Retina (tissue), 1 donor: ENCODE measurements at places on chromosomes 5 and 9.

GRCh38 chr5:91641730-91642350 lies 258.7 kb upstream of the ARRDC3 start:
- peak; percentile 56 for DNase-seq

DNA sequence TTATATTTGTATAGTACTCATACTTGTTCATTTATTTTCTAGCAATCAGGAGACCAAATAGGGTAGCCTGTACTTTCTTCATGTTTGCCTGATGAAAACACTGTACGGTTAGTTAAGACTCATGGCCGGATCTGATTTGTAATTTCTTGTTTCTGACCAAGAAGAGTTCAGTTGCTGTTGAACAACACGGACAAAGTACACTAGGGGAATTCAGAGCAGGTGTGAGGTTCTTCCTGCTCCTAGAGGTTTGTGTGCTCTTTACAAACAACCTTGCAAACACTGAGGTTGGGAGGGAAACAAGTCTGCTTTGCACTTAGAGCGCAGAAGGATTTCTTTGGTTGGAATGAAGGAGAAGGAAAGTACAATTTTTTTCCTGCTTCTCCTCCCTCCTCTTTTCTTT lies 69.7 kb downstream of the TRIO start:
- no peak for DNase-seq

DNA sequence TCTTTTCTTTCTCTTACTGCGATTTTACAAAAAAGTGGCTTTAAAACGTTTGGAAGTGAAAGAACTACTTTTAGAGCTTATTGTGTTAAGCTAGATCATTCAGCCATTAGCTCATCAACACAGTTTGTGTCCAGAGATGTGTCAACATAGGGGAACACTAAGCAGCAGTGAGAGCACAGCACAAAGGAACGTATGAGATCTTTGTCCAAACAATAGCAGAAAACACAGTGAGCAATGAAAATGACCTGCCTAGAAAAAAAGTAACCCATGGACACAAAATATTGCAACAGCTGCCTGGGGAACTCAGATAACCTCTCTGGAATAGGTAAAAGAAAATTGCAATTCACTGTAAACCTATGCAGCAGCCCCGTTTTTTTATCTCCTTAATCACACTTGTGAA lies 372.5 kb downstream of the ARHGEF28 start:
- no peak for DNase-seq

DNA sequence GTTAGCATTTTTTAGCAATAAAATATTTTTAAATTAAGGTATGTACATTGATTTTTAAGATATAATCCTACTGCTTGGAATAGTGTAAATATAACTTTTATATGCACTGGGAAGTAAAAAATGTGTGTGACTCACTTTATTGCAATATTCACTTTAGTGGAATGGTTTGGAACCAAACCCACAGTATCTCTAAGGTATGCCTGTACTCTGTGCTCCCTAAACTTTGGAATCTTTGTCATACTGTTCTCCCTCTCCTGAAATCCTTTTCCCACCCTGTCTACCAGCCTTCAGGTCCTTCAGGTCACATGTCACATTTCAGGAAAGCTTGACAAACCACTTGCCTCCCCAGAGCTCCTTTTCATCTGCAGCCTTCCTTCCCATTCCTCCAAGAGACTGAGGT lies 308.7 kb downstream of the SPOCK1 start:
- DNase-seq: no peak

GRCh38 chr5:74042959-74043358 lies 417.0 kb downstream of the ARHGEF28 start:
- no peak for DNase-seq

DNA sequence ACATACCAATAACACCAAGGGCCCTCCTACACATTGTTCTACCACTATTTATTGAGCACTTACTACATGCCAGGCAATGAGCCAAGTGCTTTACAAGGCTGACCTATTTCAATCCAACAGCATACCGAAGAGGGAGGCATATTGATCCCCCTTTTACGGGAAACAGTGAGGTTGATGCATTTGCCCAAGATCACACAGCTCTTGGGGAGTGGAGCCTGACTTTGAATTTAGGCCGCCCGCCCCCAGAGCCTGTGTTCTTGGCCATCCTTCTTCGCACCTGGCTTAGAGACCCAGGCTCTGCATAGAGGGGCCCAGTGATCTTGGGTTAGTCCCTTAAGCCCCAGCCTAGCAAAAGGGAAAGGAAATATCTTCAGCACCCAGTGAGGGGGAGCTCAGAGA lies 158.1 kb upstream of the IER5L start:
- no peak for DNase-seq

DNA sequence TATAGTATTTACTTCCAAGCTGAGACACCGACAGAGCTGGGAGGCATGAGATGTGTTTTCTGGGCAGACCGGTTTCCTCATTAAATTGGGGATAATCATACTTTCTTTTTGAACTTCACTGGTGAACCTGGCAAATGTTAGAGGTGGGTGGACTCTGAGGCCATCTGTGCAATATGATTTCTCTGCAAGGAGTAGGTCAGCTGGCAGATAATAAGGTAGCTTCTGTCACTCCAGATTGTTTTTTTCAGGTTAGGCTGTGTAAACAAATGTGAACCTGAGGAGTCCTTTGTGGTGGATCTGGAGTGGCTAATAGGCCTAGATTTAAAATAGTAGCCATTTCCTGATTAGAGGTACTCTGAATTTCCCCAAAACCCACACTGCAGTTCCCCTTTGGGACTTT lies 75.4 kb upstream of the S1PR3 start:
- DNase-seq: no peak

DNA sequence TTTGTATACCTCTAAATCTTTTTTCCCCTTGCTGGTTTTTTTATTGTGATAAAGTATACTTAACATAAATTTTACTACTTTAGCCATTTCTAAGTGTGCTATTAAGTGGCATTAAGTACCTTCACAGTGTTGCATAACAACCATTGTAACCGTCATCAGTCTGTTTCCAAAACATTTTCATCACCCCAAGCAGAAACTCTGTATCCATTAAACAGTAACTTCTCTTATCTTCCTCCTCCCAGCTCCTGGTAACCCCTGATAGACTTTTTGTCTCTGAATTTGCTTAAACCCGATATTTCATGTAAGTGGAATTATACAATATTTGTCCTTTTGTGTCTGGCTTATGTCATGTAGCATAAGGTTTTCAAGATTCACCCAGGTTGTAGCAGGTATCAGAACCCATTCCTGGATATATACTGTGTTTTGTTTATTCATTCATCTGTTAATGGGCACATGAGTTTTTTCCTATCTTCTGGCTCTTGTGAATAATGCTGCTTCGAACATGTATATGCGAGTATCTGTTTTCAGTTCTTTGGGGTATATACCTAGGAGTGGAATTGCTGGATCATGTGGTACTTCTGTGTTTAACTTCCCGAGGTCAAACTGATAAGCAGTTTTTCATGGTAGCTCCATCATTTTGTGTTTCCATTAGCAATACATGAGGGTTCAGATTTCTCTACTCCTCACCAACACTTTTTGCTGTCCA lies 66.4 kb downstream of the EHMT1 start:
- DNase-seq: no peak

GRCh38 chr9:34426347-34427074 lies 31.9 kb downstream of the FAM219A start:
- no peak for DNase-seq

- no peak for DNase-seq
Observed at GRCh38 chr5:93793159-93793781, 51.9 kb upstream of the POU5F2 start.

DNA sequence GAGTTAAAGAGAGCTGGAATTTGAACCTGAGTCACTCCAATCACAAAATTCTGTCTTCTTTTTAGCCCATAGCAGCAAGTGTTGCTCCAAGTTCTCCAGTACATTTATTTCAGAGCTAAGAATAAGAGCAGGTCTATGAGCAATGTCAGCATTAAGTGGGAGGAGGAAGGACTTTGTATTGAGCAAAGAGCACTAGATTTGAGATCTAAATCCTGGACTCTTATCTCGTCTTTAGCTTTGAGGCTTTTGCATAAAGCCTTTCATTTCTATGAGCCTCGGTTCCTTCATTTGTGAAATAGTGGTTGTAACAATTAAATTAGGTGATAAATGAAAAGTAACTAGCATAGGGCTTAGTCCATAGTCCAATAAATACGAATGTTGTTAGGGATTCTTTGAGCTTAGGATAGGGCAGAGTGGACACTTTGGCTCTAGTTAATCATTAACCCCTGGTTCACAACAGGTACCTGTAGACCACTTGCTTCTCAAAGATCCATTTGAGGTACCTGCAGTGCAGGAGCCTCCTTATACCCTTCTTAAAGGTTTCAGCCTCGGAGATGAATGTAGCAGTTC lies 464.1 kb upstream of the KLF4 start:
- DNase-seq: no peak

GRCh38 chr5:175823731-175824525 lies 47.5 kb upstream of the CPLX2 start:
- DNase-seq: peak; percentile 69

DNA sequence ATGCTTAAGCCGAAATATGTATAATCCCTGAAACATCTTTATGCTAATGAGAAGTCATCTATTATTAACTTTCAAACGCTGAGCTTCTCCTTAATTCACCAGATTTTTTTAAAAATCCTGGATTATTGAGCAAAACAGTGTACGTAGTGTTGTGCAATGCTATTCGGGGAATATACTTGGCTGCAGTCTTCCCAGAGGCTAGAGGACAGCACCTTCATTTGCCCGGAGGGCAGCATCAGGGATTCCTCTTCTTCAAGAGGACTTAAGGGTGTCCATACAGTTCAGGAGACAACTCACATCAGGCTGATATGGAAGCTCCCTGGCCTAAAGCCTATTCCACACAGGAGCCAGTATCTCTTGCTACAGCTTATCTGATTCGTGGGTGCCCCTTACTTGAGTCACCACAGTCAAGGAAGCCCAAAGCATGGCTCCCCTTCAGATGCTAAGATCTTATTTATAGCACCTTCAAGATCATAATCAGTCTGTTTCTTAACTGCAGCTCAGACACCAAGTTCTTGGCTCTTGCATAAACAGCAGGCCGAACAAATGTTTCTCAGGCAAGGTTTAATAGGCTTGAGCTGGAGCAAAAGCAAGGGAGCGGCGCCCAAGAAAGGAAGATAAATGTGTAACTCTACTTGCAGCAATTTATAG lies 29.4 kb downstream of the NUTM2F start:
- no peak for DNase-seq

GRCh38 chr5:78568212-78568611 lies 80.4 kb downstream of the LHFPL2 start:
- DNase-seq: no peak

GRCh38 chr5:144135113-144135762 lies 35.2 kb downstream of the YIPF5 start:
- no peak for DNase-seq

GRCh38 chr5:133744051-133744959 lies 132.0 kb upstream of the FSTL4 start:
- DNase-seq: no peak

DNA sequence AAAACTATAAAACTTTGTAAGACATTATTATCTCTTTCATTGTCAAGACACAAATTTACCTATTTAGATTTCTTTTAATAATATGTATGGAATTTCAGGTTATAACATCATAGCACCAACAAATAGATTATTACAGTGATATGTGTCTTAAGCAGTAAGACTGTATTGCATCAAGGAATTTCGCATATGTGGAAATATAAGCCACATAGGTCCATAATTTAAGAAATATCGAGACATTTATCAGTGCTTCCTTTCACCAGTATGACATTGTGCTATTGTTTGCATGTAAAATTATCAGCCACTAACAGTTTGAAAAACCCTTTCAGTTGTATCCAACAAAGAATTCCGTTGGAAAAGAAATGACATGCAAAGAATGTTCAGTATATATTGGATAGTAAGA lies 186.7 kb upstream of the RASA1 start:
- no peak for DNase-seq

- no peak for DNase-seq
Observed at GRCh38 chr5:34047774-34048572, 5.0 kb upstream of the C1QTNF3 start.

DNA sequence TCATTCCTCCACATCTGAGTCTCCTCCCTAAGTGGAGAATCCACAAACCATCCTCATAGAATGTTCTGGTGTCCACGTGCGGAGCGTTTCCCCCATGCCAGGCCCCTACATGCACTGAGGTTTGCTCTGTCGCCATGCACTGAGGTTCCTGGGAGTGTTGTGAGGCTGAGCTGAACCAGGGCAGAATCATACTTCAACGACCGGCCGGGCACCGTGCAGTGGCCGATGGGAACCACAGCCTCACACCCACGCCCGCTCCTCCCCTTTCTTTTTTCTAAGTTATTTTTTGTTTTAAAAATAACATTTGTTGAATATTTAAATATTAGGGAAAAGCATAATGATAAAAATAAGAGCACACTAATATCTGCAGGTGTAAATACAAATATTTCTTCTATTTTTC lies 260.4 kb upstream of the IRX4 start:
- DNase-seq: no peak

DNA sequence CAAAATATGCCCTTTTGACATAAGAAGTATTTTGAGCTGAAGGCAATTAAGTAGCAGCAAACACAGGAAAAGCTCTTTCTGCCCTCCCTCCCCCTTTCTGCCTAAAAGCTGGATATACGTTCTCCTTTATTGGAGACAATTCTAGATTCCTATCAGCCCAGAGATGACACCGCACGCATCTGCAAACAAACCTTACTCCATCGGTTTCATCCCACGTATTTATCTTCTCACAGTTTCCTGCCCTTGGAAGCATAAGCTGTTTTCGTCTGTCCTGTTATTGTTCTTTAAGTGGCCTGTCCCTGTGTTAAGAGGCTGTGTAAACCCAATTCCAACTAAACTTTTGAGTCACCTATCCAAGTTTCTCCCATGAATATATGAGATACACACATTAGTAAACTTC lies 11.8 kb downstream of the TBC1D9B start:
- no peak for DNase-seq

GRCh38 chr5:158525663-158526062 lies 574.1 kb downstream of the EBF1 start:
- DNase-seq: no peak

DNA sequence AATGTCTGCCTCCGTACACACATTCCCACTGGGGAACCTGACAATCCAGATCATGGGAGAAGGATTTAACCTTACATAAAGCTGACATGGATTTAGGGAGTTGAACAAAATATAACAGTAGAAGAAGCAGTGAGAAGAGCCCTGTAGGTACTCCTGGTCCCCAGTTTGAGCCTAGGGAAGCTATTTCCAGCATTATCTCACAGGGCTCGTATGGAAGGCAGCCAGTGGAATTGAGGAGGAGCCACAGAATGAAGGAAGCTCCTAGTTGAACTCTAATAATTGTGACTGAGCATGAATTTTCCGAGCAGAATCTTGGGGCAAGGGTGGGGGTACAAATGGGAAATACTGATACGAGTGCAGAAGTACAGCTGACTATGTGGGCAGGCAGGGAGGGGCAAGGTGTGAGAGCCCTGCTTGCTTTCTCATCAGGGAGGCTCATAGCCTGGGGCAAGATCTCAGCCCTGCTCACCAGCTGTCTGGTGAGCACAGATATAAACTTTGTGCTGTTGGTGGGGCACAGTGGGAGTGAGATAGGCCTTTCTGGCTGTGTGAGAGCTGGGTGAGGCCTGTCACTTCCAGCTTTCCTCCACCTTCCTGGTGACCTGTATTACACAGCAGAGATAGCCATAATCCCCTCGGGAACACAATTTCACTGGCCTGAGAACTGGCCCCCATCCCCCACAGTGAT lies 290.7 kb upstream of the IL12B start:
- no peak for DNase-seq
